LHCN-M2 (cell line): ENCODE measurements at places on chromosomes 5 and 9.

- DNase-seq = peak; percentile 50
Observed at GRCh38 chr5:31378838-31379237, 153.1 kb downstream of the DROSHA start.

GRCh38 chr5:39076757-39077728, 2.8 kb upstream of the RICTOR start:
- peak; percentile 54 for DNase-seq

- DNase-seq = no peak
Observed at GRCh38 chr9:131666774-131667173, 73.1 kb downstream of the RAPGEF1 start.

DNA sequence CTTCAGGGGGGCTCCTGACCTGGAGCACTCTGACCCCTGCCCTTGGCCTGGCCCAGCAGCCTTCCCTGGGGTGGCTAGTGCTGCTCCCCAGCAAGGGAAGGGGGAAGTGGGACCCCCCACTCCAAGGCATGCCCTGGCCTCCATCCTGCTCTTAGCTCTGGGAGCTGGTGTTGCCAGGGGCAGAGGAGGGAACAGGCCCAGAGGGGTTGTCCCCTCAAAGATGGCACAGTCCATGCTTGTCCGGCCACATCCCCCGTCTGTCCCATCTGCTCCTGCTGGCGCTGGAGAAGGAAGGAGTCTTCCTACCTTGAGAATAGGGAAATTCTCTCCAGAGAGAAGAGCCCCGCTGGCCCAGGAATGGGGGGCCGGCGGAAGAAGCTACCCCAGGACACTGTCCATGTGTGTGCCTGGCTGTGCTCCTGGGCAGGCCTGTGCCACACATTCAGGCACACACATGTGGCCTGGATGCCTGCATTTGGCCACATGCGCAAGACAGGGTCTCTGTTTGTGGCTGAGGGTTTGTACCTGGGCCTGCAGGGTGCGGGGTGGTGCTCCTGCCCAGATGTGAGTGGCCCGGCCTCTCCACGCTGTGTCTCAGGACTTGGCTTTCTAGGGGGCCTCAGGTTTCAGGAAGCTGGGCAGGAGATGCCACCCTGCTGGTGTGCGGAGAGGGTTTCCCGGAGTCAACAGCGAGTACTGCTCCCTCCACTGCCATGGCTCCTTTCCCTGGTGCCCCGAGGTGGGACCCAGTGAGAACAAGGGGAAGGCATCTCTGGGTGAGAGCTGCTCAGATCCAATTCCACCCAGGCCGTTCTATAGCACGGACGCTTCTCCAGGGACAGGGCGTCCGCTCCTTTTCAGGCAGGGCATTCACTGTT, 247.1 kb downstream of the PBX3 start:
- no peak for DNase-seq

DNA sequence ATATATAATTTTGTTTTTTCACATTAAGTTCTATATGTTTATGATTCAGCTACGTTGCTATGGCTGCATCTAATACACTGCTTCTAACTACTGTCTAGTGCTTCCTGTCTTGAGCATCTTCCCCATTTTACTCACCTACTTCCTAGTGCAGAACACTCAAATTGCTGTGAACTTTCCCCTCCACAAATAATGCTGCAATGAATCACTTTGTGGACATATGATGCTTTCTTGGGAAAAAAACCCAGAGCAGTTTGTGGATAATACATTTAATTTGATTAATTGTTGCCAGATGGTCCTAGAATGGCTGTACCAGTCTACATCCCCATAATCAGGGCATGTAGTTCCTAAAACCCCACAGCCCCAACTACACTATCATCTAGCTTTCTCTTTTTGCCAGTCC, 18.5 kb downstream of the CD180 start:
- DNase-seq = peak; percentile 62

GRCh38 chr9:135955934-135956801, 5.0 kb downstream of the UBAC1 start:
- no peak for DNase-seq

DNA sequence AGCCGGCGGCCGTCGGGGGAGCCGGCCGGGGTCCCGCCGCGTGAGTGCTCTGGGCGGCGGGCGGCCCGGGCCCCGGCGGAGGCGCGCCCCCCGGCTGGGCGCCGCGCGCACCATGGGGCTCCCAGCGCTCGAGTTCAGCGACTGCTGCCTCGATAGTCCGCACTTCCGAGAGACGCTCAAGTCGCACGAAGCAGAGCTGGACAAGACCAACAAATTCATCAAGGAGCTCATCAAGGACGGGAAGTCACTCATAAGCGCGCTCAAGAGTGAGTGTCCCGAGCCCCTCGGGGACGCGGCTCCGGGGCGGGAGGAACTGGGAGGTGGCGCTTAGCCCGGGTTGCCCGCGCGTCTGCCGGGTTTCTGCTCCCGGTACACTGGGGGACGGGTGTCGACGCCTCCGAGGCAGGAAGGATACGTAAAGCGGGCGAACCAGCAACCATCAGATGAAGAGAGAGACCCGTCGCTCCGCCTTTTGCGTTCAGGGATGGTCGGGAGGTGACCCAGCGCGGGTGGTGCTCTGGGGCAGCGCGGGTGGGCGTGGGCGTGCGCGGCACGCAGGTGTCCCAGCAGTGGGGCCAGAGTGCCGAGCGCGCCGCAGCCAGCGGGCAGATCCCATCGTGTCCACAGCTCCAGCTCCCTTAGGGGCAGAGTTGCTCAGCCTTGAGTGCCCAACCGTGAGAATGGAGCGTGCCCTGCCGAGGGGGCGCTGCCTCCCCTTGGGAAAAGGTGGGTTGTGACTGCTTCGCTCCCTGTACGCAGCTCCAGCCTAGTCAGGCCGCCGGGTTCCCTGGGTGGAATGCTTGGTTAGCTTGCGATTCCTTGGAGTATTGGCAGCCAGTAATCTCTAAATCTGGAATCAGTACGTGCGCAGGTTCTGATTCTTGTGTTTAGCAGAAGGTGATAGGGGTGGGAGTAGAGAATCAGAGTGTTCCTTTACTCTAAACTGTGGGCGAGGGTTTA, 753 bp downstream of the ARHGAP26 start:
- DNase-seq = peak; percentile 20
